ENCODE measurements at places on chromosomes 5 and 9.

DNA sequence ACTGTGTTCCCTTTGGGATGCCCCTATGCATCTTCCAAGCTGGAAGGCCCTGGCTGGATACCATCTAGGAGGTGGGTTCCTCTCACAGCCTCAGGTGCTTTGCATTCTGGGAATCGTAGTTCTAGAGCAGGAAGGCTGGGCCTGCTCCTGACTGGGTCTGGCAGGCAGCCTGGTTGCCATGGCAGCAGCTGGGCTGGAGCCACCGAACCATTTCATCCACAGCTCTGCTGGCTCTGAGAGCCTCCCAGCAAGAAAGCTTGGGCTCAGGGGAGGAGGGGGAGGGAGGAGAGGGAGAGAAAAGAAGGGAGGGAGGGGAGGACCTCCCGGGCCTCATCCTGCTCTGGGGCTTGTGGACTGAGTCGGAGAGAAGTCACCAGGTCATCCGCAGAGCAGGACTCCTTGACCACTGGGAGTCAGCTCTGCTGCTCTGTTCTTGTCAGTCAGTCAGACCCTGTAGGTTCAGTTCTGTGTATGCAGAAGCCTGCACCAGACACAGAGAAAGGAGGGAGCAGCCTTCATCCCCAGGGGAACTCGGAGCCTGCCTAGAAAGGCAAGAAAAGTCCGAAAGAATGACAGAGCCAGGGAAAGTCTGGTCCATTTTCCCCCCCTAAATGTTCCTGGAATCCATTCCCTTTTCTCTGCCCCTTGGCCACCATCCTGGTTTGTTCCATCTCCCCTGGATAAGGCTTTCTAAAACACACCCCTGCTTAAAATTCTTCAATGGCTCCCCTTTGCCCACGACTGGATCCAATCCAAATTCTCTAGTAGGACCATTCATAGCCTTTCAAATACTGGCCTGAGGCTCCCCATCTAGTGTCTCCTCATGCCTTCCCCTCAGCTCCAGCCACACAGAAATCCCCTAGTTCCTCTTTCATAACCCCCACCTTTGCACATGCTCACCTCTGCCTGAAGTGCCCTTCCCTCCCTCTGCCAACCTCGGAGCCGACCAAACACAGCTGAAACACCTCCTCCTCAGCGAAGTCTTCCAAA lies 65.4 kb upstream of the ARAP3 start:
- DNase-seq: no peak

DNA sequence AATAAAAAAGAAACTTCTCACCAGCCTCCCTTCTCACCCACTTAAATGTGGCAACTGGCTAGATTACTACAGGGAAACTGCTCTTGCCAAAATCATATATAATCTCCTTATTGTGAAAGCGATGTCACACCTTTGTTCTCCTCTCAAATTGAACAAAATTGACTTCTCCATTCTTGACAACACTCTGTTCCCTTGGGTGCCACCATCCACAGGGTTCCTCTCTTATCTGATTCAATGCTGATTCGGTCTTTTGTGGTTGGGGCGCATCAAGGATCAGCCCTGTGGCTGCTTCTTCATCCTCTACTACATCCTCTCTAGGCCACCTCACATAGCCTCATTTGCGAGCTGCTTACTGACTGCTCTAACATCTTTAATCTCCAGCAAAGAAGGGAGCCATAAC lies 86.1 kb downstream of the EDIL3 start:
- no peak for DNase-seq

DNA sequence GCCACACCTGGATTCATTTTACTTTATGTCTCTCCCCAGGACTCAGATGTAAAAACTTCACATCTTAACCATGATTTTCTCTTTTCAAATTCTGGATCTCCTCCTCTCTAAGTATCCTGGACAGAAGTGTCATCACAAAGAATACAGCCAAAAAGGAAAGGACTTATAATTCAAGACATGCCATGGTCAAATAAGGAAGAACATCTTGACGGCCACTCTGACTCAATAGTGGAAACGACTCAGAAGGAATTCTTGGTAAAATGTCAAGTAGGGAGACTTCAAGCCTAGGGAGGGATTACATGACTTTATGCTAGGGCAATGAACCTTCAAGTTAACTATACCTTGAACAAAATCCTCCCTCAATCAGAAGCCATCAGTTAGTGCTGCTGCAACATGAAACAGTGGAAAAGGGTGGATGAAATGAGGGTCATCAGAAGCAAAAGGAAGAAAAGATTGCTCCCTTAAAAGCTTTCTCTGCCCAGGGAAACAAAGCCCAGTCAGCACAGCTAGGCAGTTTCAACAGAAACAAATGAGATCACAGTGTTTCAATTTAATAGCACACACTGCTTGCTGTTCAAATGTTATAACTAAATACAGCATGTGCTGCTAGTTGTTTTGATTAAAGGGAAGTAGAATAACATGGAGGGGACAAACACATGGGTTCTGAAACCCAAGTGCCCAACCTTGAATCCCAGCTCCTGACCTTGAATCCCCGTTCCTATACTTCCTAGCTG lies 101.4 kb downstream of the LPAR1 start:
- DNase-seq: no peak

- no peak for DNase-seq
These were observed 63.3 kb downstream of the CARTPT start for GRCh38 chr5:71782393-71782770.

- no peak for DNase-seq
These were observed 183.3 kb upstream of the PCSK5 start for GRCh38 chr9:75707191-75707590.

- DNase-seq: no peak
These were observed 20.8 kb upstream of the MATR3 start for GRCh38 chr5:139272471-139273321.

DNA sequence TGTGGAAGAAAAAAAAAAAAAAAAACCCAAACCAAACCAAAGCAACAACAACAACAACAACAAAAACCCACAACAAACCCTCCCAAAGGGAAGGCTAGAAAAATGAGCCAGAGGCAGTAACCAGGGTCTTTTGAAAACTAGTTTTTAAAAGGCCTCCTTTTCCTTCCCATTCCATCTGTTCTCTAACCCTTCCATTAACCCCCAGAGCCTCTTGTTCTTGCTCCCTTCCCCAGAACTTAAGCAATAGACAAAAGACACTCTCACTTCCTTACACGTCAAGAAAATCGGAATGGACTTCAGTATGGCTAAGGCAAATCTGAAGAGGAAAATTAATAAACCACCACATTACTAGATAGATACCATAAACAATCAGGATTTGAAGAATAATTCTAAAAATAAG lies 292.8 kb downstream of the ARL15 start:
- no peak for DNase-seq

- no peak for DNase-seq
These were observed 5.9 kb downstream of the MED22 start for GRCh38 chr9:133342069-133342406.
